ENCODE measurements at places on chromosomes 11 and 22.

DNA sequence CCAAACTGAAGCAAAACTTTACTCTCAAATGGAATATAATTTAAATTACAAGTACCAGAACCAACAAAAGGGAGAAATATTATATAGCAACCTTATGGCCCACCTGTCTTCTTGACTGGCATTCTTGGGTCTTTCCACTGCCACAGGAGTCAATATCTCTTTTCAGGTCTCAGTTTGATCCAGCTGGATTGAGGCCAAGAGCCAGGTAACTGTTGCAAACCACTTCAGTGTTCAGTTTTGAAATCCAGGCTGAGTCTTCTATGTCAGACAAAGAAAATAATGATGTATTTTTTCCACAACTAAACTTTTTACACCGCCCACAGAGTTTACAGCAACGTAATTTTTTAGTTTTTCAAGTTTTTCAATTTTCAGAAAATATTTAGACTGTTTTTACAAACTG is 648 bp downstream of the DLG2 start:
- no peak for DNase-seq

DNA sequence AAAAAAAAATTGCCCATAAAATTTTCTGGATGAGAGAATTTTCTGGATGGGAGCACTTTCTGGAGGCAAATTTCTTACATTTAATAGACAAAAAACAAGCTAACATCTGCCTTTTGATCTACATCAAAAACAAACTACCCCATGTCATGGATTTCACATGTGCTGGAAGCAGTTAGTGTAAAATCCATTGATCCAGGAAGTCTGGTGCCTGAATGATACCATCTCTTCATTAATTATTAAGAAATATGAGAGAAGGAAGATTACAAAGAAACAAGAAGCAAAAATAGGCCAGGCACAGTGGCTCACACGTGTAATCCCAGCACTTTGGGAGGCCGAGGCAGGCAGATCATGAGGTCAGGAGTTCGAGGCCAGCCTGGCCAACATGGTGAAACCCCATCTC is 53.2 kb upstream of the FAM181B start:
- DNase-seq = no peak

DNA sequence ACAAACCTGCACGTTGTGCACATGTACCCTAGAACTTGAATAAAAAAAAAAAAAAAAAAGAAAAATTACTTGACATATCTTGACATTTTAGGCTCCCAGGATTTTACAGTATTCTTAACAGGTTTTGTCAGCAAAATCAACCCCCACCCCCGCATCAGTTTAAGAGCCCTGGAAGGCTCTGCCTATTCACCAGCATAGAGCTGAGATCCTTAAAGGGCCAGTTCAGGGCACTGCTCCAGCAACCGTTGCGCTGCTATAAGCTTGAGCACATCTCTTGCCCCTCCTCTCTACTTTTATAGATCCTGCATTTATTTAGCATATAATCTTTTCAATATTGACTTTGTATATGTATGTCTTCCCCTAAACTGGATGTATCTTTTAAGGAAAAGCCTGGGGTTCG is 697 bp upstream of the PAFAH1B2 start:
- DNase-seq = peak; percentile 34

DNA sequence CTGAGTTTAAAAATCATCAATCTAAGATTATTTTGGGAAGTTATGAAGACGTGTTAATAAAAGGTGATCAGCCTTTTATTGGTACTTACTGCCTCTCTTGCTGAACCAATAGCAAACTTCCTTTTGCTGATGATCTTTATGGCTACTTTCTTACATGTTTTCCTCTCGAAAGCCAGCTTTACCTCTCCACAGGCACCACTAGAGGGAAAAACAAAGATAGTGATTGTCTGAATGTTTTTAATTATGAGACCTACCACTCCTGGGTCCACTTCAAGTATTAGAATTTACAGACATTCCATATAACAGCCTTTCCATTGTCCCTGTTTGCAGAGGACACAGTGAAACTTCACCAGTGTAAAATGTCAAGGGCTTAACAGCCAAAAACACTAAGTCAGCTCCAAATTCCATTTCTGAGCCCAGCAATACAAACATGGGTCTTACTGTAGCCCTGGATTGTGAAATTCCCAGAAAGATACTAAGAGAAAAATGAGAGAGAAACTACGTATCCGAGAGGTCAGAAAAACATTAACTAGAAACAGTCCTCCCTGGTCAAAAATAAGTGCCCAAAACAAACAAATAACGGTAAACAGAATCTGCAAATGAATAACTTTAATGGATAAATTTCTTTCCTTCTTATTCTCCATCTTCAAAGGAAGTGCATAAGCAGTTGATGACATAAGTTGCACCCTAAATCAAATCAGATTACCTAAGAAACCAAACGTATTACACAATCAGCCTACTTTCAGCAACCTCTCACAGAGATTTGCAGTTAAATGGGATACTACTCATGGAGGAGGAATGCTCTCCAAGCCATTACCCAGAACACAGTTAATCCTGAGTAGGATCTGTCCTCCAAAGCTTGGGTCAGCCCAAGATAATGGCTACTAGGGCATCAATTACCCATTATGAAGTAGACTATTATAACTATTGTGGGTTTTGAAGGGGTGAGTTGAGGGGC is 29.5 kb downstream of the CHEK2 start:
- DNase-seq = peak; percentile 31

DNA sequence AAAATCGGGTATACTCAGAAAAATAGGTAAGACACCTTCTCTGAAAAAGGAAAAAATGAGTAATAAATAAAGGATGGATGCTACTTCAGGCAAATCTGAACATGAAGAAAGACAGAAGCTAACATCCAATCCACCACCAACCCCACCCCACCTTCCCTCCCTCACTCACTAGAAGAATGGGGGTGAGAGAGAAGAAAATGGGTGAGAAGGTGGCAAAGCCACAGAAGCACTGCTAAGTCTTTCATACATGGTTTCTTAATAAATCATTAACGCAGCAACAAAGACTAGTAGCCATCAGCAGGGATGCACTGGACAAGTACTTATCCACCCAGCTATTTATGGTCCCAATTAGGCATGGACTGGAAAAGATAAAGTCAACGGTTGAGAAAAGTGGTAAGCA is 5.9 kb downstream of the FHIP1B start:
- DNase-seq = no peak

GRCh38 chr22:27125539-27125938 is 468.2 kb downstream of the MIAT start:
- DNase-seq = no peak

GRCh38 chr11:96470521-96470920 is 80.7 kb downstream of the JRKL start:
- DNase-seq = no peak

DNA sequence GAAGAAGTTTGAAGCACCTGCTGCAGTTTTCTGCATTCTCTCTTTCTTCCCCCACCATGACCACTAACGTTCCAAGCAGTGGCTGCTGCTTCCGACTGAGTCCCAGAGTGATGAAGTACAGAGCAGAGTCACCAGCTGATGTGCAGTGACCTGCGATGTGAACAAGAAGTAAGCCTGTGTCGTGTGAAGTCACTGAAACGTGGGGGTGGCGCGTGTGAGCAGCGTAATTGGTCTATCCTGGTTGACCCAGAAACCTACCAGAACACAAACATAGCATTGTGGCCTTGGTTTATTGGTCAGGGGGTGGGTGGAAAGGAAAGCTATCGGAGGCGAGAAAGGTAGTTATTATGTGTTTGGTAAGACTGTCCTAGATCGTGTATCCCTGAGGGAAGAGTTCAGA is 3.5 kb downstream of the KRTAP5-7 start:
- no peak for DNase-seq

DNA sequence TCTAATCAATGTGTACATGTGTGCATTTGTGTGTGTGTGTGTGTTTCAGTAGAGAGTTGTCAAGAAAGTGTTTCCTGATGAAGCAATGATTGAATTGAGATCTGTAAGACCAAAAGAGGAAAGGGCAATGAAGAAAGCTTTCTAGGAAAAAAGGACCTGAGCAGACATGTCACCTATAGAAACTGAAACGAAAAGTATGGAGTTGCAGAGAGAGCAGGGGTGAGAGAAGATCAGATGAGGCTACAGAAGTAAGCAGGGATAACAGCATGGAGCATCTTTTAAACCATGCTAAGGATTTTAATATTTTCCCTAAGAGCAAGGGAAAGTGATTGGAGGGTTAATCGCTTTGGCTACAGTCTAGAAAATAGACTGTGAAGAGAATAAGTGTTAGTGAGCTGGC is 1459.4 kb upstream of the TENM4 start:
- no peak for DNase-seq

GRCh38 chr22:31055117-31055634 is 25.9 kb upstream of the SMTN start:
- no peak for DNase-seq

DNA sequence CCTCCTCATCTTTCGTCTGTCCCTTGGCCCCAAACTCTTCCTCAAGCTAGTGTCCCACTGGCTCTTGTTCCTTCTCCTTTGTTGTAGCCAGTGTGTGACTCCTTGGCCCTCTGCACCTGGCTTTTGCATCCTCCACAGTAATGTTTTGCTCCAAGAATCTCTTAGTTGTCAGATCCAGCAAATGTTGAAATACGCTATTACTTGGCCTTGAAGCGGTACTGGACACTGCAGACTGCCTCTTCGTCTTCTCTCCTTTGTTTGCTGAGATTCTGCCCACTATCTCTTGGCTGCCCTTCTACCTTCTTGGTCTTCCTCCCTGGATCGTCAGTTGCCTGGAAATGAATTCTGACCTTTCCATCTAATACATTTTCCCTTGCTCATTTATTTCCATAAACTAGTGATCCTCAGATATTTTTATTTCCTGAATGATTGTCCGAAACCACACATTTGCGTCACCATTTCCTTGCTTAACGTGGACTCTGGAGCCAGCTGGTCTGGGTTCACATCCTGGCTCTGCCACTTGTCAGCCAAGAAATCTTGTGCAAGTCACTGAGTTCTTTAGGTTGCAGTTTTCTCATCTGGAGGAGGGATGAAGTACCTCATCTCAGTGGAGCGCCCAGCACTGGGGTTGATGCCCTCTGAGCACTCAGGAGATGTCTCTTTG is 113.6 kb downstream of the LDLRAD3 start:
- no peak for DNase-seq

DNA sequence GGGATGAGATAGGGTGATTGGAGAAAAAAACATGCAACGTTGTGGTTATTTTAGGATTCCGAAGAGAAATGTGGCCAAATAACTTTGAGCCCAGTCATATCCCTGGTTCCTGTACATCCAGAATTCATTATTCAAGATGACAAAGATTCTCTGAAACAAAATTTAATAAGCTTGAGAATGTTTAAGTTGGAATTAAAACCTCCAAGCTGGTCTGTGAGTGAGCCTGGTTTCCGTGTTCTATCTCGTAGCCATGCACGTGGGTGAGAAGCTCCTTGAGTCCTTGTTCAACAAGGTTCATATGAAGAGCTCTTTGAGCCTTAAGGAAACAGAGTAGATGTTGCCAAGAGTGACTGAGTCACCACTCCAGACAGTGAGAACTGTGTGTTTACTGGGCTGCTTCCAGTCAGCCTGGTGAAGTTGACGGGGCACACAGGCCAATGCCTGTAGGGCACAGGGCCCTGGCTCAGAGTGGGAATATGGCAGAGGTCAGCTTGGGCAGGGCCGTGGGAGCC is 206.5 kb downstream of the NAV2 start:
- peak; percentile 95 for DNase-seq

GRCh38 chr11:119764108-119764868 is 35.3 kb upstream of the NECTIN1 start:
- DNase-seq = no peak

DNA sequence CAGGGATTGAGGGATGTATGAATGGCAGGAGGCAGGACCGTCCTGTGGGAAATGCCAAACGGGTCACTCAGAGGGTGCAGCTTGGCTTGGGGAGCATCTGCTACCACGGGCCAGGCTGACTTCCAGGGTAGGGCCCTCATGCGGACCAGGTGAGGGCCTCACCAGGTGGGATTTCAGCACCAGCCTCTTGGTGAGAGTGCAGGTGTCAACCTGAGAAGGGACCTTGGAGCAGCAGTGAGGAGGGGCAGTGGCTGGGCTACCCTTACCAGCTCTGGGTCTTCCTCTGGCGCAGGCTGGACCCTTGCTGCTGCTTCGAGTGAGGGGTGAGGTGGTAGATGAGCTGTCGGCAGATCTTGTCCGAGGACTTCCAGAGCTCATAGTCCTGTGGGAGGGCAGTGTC is 4.9 kb downstream of the LRRC75B start:
- DNase-seq = no peak

- no peak for DNase-seq
Measured at GRCh38 chr11:15107730-15108515, 6.8 kb upstream of the INSC start.

GRCh38 chr11:102292933-102293332 is 24.4 kb upstream of the BIRC3 start:
- DNase-seq = no peak

GRCh38 chr11:120215634-120216033 is 4.8 kb downstream of the OAF start:
- no peak for DNase-seq

GRCh38 chr22:30309951-30310741 is 16.6 kb downstream of the TBC1D10A start:
- DNase-seq = no peak

GRCh38 chr11:75981546-75981945 is 166.5 kb downstream of the UVRAG start:
- DNase-seq = no peak

GRCh38 chr11:47609675-47610074 is 15.5 kb upstream of the C1QTNF4 start:
- DNase-seq = no peak

DNA sequence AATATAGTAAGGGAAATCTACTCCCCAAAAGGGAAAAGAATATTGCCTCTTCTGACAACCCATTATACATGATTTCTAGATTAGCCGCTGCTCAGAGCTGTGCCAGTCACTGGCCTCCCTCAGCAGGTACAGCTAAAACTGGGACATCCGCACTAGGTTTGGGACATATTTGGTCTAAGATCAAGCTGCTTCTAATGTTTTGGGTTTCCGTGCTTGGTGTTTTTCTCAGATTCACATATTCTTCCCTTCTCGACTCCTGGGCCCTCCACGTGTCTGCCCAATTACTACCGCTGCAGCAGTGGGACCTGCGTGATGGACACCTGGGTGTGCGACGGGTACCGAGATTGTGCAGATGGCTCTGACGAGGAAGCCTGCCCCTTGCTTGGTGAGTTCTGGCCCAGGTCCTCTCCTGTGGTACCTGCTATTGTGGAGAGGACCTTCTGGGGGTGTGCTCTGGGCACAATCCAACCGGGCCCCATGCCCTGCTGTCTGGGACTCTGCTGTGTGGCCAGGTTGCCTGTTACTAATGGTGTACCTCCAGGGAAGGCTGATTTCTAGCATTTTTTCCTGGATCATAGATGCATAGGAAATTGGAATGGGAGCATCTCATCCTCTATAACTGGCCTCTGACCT is 138.1 kb upstream of the SORL1-AS1 start:
- DNase-seq = no peak

- no peak for DNase-seq
Measured at GRCh38 chr22:37716708-37717107, 19.9 kb downstream of the TRIOBP start.

Data from foreskin melanocyte (primary cell).